ENCODE measurements at places on chromosomes 5 and 9. TPM values are rescaled to one million over a fixed set of nuclear protein-coding genes. Genes with fewer than 3 reads are reported as not detected.

Gene IL4
- total RNA-seq, result not detected

Gene BTNL3
- not detected for total RNA-seq

Gene BHMT2
- not detected for total RNA-seq

Gene C5
- total RNA-seq, result 11.3 TPM

Gene DNAH5
- 1.9 TPM for total RNA-seq

Gene ALDOB
- not detected for total RNA-seq

Gene PPP2CA
- total RNA-seq, result 250 TPM

Gene OSMR
- 59.6 TPM for total RNA-seq

Gene ST8SIA4
- total RNA-seq, result 0.29 TPM

Gene TAF1L
- not detected for total RNA-seq

Gene CCL27
- 0.33 TPM for total RNA-seq

Gene CTXN3
- total RNA-seq, result not detected

Gene DBH
- total RNA-seq, result not detected

Gene KLF4
- 35.1 TPM for total RNA-seq

Gene CNTLN
- 4.3 TPM for total RNA-seq

Gene ADAMTS13
- 0.60 TPM for total RNA-seq

Gene ADRB2
- 1.3 TPM for total RNA-seq

Gene QRFP
- total RNA-seq, result not detected
